Epithelial cell of alveolus of lung (primary cell): ENCODE measurements at places on chromosomes 4 and X. TPM values are rescaled to one million over a fixed set of nuclear protein-coding genes. Genes with fewer than 3 reads are reported as not detected.

ITM2A gene
- total RNA-seq = 0.32 and 0.91 TPM in 2 replicates

EPGN gene
- not detected in 2 replicates for total RNA-seq

MAGEC1 gene
- total RNA-seq = not detected in 2 replicates

TCEAL7 gene
- total RNA-seq = 30.5 and 43.8 TPM in 2 replicates

PRDM8 gene
- total RNA-seq = 1.3 and 11.9 TPM in 2 replicates

NUP62CL gene
- 0.72 TPM in 1 of 2 replicates, not detected in the other for total RNA-seq

BGN gene
- total RNA-seq = 37.9 and 67.1 TPM in 2 replicates

CYBB gene
- total RNA-seq = not detected in 2 replicates

MAD2L1 gene
- 16.5 and 43.2 TPM in 2 replicates for total RNA-seq

AP1S2 gene
- total RNA-seq = 29.6 and 77.2 TPM in 2 replicates

FAM47E gene
- 2.1 TPM in 1 of 2 replicates, not detected in the other for total RNA-seq

CXXC4 gene
- 1.2 and 6.8 TPM in 2 replicates for total RNA-seq

SLC10A4 gene
- not detected in 2 replicates for total RNA-seq

CLTRN gene
- total RNA-seq = 0.32 and 0.78 TPM in 2 replicates

PABPC1L2B gene
- not detected in 2 replicates for total RNA-seq

ARHGAP6 gene
- total RNA-seq = 4.4 and 15.3 TPM in 2 replicates

C4orf51 gene
- total RNA-seq = not detected in 2 replicates

FANCB gene
- total RNA-seq = 2.2 and 3.6 TPM in 2 replicates

ADGRG2 gene
- under 0.01 and 0.48 TPM in 2 replicates for total RNA-seq

RBM47 gene
- 1.4 and 1.7 TPM in 2 replicates for total RNA-seq

ARHGAP4 gene
- 1.6 and 6.7 TPM in 2 replicates for total RNA-seq

PRRG3 gene
- total RNA-seq = not detected in 2 replicates

MAGED2 gene
- total RNA-seq = 283 and 293 TPM in 2 replicates

RASL11B gene
- total RNA-seq = 0.78 and 4.5 TPM in 2 replicates

SPANXN3 gene
- total RNA-seq = not detected in 2 replicates

USP51 gene
- total RNA-seq = 0.65 and 1.1 TPM in 2 replicates

NPY5R gene
- not detected in 2 replicates for total RNA-seq

ATP1B4 gene
- not detected in 2 replicates for total RNA-seq

CCDC149 gene
- 2.8 and 22.2 TPM in 2 replicates for total RNA-seq

SHISA3 gene
- 4.3 and 46.2 TPM in 2 replicates for total RNA-seq

TMPRSS11F gene
- total RNA-seq = not detected in 2 replicates

RHOXF1 gene
- total RNA-seq = not detected in 2 replicates

ZNF718 gene
- 2.8 and 5.9 TPM in 2 replicates for total RNA-seq

RAB41 gene
- total RNA-seq = not detected in 2 replicates

FRMD7 gene
- not detected in 2 replicates for total RNA-seq

LIMCH1 gene
- total RNA-seq = 1.4 and 11.7 TPM in 2 replicates

RTL9 gene
- total RNA-seq = under 0.01 and 0.39 TPM in 2 replicates
